Activated naive CD4-positive, alpha-beta T cell (primary cell): ENCODE measurements at places on chromosomes 6 and 20.

- peak; percentile 24 for DNase-seq
Observed at GRCh38 chr20:3068986-3069900, 2.2 kb upstream of the OXT start.

DNA sequence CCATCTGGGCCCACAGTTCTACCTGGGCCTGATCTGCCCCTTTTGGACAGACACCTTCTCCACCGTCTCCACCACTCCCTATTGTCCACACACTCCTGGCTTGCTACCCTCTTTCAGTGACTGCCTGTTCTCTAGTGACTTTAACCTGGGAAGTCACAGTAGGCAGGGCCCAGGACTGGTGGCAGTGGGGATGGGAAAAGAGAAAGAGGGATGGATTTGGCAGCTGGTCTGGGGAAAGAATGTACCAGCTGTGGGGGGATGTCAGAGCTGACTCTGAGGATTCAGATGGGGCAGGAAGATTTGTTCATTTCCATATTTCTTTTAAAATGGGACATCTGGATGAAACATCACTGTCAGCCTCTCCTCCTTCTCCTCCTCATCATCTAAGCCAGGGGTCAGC, 85.5 kb downstream of the SULF2 start:
- no peak for DNase-seq

DNA sequence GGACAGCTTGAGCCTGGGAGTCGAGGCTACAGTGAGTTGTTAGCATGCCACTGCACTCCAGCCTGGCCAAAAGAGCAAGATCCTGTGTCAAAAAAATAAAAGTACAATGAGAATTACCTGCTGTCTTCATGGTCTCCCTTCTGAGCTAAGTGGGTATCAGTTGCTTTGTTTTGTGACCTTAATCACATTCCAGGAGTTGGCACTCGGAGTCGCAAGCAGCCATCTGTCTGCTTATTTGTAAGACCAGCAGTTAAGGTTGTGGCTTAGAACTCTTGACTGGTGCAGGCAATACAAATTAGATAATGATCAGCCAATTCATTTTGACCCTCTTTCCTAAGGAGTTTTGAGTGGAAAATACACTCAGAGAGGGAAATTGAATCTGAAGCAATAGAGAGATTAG, 114.0 kb downstream of the MYO6 start:
- no peak for DNase-seq

- DNase-seq, result no peak
Observed at GRCh38 chr6:117740605-117741004, 65.3 kb downstream of the NUS1 start.

DNA sequence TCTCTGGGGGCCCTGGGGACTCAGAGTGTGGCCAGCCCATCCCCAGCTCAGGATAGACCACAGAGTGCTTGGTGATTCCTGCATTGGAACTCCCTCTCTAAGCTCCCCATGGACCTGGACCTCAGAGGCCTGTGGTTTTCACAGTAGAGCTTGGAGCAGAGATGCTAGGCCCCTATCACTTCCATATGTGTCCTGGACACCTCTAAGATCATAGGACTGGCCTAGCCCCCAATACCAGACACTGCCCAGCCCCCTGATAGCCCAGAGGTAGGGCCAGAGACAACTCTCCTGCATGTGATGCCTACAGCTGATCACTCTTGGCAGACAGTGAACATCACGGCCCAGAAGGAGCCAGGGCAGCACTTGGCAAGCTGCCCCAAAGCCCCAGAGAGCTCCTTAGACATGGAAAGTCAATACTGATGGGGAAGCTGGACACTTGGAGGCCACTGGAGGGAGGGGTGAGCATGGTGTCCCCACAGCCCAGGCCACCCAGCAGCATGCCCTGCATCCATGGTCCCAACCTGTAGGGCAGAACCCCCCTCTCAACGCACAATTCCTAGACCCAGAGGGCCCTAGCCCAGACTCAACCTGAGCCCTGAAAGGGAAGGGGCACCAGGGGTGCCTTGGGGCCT, 27.1 kb downstream of the UBD start:
- DNase-seq, result no peak

- DNase-seq, result no peak
Observed at GRCh38 chr6:149366267-149366921, 33.7 kb upstream of the SUMO4 start.

GRCh38 chr20:37347347-37347823, 1.4 kb downstream of the SRC start:
- DNase-seq, result no peak

GRCh38 chr6:161549977-161550655, 276.3 kb upstream of the AGPAT4 start:
- DNase-seq, result no peak

GRCh38 chr6:87099472-87099871, 4.6 kb upstream of the CGA start:
- DNase-seq, result no peak

DNA sequence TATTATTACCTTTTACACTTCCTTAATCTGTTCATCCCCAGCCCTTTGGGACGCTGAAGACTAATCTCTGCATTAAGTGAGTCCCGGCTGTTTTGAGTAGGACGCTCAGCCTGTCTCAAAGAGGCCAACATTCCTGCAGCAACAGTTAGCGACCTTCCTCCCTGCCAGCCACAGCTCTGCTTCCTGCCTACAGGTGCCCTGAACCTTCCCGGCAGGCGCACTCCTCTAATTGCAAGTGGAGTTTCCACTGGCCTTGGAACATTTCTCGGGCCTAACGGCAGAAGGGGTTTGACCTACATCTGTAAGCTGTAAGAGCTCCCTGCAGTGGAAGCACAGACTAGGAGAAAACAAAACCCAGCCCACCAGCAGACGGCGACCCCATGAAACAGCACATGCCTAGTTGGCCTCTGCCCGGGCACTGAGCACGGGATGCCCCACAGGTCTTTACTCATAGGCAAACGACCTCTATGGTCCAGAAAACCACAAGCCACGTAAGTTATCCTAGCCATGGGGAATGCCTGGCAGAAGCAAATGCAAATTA, 137.9 kb downstream of the DTNBP1 start:
- no peak for DNase-seq

GRCh38 chr6:160041608-160042007, 72.7 kb downstream of the IGF2R start:
- DNase-seq, result no peak

GRCh38 chr6:31042806-31043205, 32.5 kb downstream of the MUC22 start:
- no peak for DNase-seq

- DNase-seq, result no peak
Observed at GRCh38 chr6:45433533-45434380, 56.0 kb upstream of the SUPT3H start.

- peak; percentile 16 for DNase-seq
Observed at GRCh38 chr20:32581839-32582658, 3.1 kb downstream of the NOL4L start.

- no peak for DNase-seq
Observed at GRCh38 chr20:43913291-43914025, 1.2 kb upstream of the TOX2 start.

GRCh38 chr6:89360415-89360999, 8.0 kb upstream of the UBE2J1 start:
- DNase-seq, result no peak

GRCh38 chr6:117733341-117733740, 58.1 kb downstream of the NUS1 start:
- no peak for DNase-seq

GRCh38 chr20:63128367-63128766, 87.6 kb downstream of the YTHDF1 start:
- DNase-seq, result no peak

GRCh38 chr20:50387996-50388332, 122.2 kb upstream of the PTPN1 start:
- no peak for DNase-seq

DNA sequence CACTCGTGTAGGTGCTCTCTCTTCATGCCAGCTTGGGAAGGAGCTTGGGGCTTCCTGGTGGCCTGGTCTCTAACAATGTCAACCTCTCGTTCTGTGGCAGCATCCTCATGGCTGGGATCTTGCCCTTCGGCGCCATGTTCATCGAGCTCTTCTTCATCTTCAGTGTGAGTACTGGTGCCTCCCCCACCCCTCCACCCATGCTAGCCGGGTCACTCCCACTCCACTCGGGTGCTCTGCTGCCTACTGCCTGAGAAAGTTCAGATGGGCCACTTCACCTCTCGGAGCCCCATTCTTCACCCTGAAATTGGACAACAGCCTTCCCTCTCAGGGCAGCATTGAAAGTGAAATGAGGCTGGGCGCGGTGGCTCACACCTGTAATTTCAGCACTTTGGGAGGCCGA, 48.8 kb downstream of the TM9SF4 start:
- no peak for DNase-seq

DNA sequence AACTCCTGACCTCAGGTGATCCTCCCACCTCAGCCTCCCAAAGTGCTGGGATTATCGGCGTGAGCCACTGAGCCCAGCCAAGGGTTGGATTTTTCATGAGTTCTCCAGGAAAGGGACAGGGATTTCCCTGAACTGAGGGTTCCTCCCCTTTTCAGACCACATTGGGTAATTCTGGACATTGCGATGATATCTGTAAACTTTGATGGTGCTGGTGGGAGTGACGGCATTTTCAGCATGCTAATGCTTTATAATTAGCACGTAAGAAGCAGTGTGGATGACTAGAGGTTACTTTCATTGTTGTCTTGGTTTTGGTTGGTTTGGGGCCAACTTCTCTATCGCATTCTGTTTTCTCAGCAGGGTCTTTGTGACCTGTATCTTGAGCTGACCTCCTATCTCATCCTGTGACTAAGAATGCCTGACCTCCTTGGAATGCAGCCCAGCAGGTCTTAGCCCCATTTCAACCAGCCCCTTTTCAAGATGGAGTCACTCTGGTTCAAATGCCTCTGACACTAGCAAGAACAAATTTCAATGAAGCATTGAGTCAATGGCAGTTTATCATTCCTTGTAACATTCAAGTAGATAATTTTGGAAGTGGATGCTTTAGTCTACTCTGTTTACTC, 156.5 kb downstream of the TTLL2 start:
- DNase-seq, result no peak

GRCh38 chr6:87483929-87484328, 11.2 kb downstream of the SLC35A1 start:
- DNase-seq, result no peak

GRCh38 chr6:113734982-113735381, 122.2 kb upstream of the MARCKS start:
- DNase-seq, result no peak
